ENCODE measurements at places on chromosomes 2 and 18.

DNA sequence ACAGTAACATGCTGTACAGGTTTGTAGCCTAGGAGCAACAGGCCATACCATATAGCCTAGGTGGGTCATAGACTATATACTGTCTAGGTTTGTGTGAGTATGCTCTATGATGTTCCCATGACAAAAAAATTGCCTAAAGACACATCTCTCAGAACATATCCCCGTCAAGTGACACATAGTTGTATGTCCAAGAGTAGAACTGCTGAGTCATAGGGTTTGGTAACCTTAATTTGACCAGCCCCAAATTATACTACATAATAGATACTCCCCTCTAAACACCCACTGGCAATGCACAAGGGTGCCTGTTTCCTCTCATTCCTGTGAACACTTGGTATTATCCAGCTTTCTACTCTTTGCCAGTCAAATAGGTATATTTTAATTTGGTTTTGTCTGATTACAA, 161.6 kb downstream of the LCLAT1 start:
- DNase-seq = peak; percentile 2

DNA sequence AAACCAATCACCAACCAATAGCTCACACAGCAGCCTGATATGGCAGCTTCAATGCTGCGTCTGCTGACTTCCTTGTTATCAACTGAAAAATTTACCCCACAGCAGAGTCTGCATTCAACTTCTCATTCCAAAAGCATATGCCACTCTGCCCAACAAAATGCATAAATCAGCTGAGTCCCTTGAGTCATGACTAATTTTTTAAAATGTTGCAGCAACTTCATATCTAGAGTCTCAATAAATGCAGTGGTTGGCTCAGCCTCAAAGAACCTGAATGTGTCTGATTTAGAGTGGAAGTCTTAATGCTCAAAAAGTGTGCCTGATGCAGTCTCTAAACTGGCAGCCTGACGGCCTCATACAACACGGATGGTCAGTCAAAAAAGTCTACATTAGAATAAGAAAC, 46.5 kb downstream of the FARSB start:
- no peak for DNase-seq

DNA sequence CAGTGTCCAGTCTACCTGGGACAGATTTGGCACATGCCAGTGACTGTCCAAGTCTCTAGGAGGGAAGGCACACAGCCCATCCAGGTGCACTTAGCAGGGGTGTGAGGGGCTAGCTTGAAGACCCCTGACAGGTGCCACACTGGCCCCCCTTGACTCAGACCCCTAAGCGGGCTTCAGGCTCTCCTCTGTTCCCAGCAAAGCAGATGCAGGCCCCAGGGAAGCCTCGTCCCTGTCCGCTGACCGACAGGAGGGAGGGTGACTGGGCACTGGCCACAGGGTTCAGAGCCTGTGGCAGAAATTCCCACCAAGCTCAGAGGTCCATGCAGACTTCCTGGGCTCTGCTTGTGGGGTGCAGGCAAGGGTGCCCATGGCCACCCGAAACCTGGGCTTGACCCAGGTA, 239.8 kb upstream of the MYT1L start:
- DNase-seq = no peak

GRCh38 chr2:78120275-78120674, 598.1 kb upstream of the LRRTM4 start:
- no peak for DNase-seq

GRCh38 chr2:135657806-135658582, 83.7 kb upstream of the UBXN4 start:
- DNase-seq = no peak

DNA sequence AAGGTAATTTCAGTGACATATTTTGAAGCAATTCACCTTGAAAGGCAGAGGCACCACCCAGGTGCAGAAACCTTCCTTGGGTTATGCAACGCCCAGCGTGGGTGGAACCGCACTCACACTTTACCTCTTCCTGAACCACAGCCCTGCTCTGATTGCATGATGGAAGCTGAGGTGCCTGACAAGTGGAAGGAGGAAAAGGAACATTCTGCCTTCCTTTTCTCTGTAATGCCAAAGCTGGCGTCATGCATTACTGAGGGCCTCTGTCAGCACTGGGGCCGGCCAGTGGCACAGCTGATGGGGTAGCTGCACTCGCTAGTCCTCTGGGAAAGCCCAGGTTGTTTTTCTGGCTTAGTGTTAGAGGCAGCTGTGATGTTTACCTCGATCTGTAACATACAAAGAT, 266.5 kb downstream of the NEDD4L start:
- DNase-seq = peak; percentile 49

DNA sequence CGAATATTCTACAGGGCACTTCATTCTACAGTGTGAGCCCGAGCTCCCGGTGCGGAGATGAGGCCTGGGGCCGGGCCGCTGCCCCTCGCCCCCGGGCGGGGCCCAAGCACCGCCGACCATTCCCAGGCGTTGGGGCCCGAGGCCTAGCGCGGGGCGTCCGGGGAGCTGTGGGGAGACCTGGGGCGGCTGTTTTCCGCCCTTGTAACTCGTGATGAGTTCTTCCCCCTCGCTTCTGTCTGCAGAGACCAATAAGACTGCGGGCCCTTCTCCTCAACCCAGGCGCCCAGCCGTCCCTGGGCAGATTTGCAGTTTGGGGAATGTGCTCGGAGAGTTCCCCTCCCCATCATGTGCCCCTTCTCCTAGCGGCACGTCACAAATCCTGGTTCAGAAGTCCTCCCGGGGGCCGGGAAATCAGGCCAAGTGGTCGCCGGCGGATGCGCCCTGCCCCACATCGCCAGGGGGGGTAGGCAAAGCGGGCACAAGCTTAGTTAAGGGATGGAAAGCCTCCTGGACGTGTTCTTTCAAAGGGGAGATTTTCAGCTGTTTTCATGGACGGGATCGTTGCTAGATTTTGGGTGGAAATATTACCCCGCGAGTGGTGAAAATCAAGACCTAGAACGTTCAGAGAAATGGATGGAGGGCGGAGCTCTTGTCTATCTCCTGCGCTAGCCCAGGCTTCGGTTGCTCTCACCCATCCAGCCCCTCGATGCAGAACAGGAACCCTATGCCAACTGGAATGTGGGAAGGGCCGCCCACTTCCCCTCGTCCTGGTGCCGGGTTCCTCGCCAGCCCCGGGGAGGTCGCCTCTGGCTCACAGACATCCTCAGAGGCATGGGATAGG, 18.8 kb upstream of the HAAO start:
- DNase-seq = peak; percentile 71

DNA sequence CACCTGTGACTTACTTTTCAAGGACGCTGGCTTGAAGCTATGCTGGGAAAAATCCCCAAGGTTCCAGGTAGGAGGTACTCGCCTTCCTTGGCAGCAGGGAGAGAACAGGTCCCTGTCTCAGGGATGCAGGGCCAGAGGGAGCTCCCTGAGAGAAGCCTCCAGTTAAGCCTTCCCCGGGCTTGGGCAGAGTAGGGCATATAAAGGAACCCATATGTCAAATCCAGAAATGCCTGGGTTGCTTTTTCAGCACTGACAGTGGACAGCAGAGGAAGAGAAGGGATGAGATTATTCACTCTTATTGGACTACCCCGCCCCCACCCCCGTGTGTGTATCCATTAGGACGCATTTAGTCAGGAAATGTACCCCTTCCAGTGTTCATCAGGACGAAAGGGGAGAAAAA, 89.3 kb upstream of the TEX51 start:
- DNase-seq = no peak

- no peak for DNase-seq
Observed at GRCh38 chr2:25098056-25098455, 56.2 kb downstream of the EFR3B start.

DNA sequence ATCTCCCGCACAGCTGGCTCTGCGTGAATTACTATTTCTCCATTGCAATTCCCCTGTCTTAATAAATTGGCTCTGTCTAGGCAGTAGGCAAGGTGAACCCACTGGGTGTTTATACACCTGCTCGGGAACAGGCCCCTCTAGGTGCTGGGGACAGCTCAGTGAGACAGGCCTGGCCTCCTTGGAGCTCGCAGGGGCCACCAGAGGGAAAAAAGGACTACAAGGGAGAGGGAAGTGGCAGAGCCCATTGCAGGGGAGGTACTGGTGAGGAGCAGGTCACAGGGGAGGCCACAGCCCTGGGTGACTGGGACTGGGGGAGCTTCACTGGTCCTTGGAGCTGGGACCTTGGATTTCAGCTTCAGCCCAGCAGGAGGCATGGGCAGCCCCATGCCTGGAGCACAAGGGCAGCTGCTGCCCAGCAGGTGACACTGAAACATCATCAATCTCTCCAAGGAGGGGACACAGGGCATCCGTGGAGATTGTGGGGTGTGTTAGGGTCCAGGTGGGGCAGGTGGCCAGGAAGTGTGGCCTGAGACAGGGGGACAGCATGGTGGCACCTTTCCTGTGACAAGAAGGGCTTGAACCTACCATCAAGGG, 31.2 kb downstream of the NGEF start:
- no peak for DNase-seq

DNA sequence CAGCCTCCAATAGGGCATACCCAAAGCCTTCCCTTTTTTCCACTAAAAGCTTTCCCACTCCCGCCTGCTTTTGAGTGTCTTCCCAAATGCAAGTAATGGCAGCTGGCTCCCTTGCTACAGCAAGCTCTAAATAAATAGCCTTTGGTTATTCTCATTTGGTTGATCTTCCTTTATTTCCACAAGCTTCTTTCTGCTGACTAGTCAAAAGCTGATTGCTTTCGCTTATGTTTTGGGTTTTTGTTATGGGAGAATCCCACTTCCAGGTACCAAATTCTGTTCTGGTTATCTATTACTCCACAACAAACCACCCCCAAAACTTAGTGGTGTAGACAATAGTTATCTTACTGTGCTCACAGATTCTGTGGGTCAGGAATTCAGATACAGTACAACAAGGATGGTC, 22.3 kb downstream of the SP5 start:
- DNase-seq = no peak

DNA sequence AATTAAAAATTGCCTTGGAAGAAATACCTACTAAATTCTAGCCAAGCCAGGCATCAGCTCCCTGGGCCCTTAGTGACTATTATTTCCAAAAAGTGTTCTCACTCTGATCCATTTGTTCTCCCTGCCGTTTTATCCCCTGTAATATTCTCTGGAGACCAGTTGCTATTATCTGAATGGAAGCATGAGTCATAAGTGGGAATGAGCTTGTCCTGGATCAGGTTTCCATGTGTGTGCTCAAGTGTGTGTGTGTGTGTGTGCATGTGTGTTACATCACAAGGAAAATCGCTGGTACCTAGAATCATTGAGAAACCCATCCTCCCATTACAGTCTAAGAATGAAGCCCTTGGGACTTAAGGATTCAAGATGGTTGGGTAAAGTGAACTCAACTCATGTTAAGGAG, 130.3 kb upstream of the CXCR4 start:
- peak; percentile 88 for DNase-seq

DNA sequence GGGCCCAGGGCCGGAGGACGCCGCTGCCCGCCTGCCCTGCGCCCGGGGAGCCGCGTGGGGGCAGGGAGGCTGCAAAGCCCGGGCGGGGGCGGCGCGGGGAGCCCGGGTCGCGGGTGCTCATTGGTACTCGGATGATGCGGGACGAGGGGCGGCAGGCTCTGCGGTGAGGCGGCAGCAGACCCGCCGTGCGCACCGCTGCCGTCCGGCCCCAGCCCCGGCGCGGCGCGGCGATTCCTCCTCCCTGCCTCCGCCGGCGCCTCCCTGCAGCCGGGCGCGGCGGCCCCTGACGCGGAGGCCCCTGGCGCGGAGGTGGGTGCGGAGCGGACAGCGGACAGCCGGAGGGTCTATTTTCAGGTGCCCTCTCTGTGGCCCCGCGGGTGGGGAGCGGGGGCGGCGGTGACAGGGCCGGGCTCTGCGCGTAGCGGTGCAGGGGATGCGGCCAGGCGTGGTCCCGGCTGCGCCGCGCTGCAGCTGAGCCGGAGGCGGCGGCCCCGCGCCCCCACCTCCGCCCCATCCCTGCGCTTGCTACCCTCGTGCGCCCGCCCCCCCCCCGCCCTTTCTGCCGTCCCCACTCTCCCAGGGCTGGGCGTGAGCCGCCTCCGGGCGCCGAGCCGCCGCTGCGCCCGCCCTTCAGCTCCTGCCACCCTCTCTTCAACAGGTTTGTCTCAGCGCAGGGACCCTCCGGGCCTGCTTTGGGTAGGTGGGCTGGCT, 640 bp downstream of the SPTBN1 start:
- peak; percentile 73 for DNase-seq

DNA sequence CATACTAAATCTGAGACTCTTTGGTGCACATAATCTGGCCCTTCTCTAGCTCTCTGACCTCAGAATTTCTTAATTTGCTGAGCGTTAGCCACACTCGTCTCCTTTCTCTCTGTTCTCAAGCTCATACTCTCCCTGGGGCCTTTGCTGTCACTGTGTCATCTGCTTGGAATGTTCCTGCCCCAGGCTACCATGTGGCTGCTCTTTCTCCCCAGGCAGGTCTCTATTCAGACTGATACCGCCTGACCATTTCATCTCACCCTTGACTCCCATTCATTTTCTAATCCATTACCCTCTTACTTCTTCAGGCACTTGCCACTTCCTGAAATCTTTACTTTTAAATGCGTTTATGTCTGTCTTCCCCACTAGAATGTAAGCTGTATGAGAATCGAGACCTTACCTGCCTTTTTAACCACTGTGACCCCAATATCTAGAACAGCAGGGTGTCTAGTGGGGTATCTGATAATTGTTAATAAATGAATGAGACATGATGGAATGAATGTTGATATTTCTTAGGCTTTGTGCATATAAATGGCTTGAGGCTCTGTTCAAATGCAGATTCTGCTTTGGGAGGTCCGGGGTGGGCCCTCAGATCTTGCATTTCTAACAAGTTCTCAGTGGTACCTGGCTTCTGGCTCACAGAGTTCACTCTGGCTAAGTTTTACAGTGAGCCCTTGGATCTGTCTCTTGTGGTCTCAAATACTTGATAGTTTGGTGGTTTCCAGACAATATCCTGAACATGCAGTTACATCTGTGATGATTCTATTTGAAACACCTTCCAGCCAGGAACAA, 89.9 kb upstream of the EPC2 start:
- no peak for DNase-seq

DNA sequence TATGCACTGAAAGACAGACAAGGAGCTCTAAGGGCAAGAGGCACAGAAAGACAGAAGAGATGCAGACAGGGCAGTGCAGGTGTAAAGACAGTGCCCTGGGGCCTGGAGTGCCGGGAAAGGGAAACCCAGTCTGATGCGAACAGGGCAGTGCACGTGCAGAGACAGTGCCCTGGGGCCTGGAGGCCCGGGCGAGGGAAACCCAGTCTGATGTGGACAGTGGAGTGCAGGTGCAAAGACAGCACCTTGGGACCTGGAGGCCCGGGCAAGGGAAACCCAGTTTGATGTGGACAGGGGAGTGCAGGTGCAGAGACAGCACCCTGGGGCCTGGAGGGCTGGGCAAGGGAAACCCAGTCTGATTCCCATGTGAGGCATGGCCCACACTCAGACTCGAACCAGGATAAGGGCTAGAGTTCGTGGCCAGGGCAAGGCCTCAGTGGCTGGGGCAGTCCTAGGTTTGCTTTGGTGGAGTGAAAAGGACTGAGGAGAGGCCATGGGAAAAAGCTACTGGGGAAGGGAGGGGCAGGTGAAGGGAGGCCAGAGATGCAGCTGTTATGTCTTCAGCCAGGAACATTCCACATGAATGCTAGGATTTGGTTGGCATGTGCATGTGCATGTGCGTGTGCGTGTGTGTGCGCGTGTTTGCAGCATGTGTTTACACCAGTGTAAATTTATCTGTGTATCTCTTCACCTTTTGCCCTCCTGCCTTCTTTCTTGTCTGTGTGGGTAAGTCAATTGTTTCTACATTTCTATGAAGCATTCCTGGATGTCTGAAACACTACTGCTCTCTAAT, 39.1 kb upstream of the DNMT3A start:
- no peak for DNase-seq

GRCh38 chr2:185456517-185456916, 282.1 kb upstream of the FSIP2 start:
- no peak for DNase-seq

GRCh38 chr18:77207540-77207939, 42.1 kb upstream of the GALR1 start:
- peak; percentile 66 for DNase-seq

GRCh38 chr2:174632841-174633622, 35.4 kb upstream of the WIPF1 start:
- no peak for DNase-seq

Measured in NCI-H69 (cell line).